Stimulated activated CD4-positive, alpha-beta T cell treated with anti-CD3 and anti-CD28 coated beads, Interleukin-12 subunit alpha, Interleukin-12 subunit beta, amount 100 ng/mL, for 48 hours (primary cell): ENCODE measurements at places on chromosomes 2 and 18.

DNA sequence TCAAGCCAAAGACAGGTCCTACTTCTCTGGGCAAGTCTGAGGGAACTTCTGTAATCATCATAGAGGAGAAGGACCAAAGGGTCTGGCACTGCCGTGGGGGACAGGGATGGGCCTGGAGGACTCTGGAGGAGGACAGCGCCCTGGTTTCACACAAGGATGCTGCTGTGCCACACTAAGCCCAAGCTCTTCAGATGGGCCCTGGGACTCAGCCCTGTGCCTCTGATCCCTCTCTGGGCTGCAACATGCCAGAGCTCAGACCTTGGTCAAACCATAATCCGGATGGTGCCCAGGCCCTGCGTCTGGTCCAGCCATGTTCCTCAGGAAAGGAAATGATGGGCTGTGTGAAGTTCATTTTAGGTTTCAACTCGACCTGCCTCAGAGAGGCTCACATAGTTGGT, 222.0 kb upstream of the COPS8 start:
- DNase-seq, result no peak

GRCh38 chr18:568731-569130, 11.4 kb upstream of the CETN1 start:
- no peak for DNase-seq

DNA sequence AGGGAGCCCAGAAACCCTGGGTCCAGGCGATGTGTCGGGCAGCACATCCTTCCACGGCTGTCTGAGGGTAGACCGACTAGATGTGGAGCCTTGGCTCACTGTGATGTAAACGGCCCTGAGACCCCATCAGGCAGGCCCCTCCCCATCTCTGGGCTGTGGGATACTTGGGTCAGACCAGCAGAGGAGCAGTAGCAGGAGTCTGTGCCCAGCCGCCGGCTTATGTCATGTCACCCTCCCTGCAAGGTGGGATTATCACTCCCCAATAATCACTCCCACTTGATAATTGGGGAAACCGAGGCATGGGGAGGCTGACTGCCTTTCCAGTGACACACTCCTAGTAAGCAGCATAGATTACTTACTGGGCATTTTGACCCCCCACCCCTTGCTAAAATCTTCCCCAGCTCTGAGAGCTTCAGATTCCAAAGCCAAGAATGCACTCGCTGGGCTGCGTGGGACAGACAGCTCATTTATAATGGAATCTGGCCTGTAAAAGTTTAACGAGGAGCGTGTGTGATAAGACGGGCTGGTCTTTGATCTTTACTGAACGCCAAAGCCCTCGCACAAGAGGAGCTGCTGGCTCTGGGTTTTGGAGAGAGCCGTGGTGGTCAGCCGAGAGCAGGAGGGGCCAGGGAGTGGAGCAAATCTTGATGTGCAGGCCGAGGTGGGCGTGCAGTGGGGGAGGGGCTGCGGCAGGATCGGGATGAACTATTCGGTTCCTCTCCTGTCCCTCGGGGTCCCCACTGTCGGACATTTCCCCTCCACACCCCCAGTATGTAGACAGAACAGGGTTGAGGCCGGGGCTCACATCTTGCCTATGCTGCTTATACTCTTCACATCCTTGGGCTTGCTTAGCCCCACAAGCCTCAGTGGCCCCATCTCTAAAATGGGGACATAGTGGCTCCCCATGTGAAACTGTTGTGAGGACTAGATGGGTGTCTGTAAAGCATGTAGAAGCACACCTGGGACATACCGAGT, 200.0 kb downstream of the GLI2 start:
- DNase-seq, result no peak

- no peak for DNase-seq
These were observed 6.9 kb downstream of the GPR17 start for GRCh38 chr2:127652786-127653357.
